Left cardiac atrium (tissue), 4 donors: ENCODE measurements at places on chromosomes 4 and X. TPM values are rescaled to one million over a fixed set of nuclear protein-coding genes. Genes with fewer than 3 reads are reported as not detected.

ARHGAP24 gene
- total RNA-seq = 30.2 TPM

XAGE1A gene
- not detected for total RNA-seq

TRIM60 gene
- total RNA-seq = not detected

FRAS1 gene
- 5.2 TPM for total RNA-seq

BEND2 gene
- not detected for total RNA-seq

FSTL5 gene
- not detected for total RNA-seq

GAGE10 gene
- total RNA-seq = not detected

SCRG1 gene
- total RNA-seq = 1.9 TPM
